OCI-M1 (cell line): ENCODE measurements at places on chromosomes 4 and X.

DNA sequence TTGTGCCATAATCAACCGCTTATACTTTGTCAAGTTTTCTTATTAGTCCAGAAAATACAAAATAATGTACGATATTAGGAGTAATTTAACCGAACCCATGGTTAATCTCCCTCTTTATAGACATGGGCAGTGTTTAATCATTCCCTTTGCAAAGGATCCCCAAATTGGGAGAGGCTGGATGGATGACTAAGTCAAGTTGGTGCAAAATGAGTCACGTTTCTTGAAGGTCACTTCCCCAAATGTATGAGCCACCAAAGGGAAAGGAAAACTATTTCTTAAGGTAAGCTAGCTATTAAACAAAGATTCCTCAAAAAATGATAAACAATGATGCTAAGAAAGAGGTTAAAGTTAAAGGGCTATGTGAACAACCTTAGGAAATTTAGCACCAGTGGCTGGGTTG is 17.5 kb downstream of the MAML3 start:
- peak; percentile 65 for DNase-seq

- no peak for DNase-seq
Observed at GRCh38 chr4:156472624-156473023, 499.0 kb downstream of the PDGFC start.

DNA sequence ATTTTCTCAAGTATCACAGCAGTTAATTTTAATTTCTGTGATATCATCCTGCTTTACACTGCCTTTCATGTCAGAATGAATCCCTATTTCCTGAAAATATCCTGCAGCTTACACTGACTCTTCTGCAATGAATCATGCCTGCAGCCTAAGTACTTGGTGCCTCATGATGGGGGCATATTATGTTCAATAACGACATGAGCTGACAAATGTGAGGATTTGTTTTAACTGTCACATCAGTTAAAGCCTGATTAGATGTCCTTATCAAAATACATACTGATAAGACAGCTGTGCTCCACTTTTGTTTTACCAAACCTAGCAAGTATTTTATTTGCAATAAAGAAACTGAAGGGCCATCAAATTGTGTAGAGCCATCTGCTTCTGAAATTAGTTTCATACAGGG is 359.9 kb upstream of the AGA start:
- DNase-seq = no peak

DNA sequence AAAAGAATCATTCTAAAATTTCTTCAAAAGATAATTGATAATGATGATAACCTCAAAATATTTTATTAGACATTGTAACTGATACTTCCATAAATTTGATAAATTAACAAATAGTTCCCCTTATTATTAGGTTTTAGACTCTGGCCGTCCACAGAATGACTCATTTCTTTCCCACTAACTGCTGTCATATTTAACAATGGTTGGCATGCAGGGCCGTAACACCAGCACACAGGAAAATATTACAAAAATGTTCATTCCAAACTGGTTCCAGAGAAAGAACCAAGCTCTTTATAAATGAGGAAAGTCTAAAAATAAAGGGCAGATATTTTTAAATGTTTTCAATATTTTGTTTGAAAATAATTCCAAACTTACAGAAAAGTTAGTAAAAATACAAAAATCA is 28.2 kb downstream of the WDFY3 start:
- no peak for DNase-seq

DNA sequence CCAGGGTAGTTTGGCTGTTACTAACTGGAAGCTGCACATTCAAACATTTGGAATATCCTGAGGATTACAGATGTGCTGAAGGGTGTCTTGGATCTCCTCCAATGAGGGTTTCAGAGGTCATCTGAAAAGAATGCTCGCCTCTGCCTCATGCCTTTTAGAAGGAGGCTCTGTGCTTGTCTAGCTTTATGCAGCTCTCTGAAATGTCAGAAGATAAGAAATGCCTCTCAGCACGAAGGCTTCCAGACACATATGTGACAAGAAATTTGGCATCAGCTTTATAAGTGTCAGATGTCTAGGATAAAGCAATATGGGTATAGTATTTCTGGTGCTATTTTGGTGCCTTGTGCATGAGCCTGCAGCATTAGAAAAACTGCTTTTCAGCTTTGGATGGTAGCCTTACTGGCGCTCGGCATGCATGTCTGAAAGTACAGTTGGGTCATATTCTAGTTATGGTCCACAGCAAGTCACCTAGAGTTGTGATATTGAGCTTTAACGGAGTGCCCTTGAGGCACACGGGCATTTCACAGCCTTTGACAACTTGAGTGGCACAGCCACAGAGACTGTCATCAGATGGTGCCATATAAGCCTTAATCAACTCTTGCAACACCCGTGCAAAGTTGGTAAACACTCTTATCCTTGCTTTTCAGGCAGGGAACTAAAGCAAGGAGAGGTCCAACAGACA is 70.8 kb upstream of the PGRMC2 start:
- no peak for DNase-seq

GRCh38 chrX:139692506-139692849 is 15.5 kb downstream of the MCF2 start:
- no peak for DNase-seq

DNA sequence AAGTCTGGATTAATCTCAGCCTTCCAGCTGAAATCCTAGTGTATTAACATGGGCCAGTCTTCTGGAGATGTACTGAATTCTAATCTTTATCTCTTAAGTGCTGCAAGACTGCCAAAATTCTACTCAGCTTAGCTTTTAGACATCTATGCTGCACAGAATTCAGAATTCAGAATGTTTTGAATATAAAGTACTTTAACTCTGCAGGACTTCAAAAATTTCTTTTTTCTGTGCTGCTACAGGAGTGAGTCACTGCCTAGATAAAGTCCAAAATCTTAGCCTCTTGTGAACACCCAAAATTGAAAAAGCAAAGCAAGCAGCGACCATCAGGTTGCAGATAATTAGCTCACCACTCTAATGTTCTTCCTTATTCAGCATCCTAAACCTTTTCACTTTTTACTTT is 1092.6 kb upstream of the PCDH10 start:
- no peak for DNase-seq

DNA sequence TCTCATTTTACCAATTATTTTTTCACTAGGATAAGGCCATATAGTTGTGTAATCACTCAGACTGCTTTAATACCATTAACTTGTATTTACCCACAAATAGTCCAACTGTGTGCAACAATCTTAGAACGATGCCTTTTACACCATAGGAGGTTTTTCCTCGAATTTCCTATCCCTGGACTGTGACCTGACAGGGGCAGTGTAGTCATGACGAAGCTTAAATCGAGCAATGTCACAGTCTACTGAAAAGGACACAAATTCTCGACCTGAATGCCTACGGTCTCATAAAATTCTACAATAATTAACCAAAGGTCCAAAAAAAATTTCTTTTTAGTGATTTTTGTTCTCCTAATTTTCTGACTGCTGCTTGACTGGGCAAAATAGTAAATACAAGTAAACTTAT is 208.9 kb downstream of the ADAMTS3 start:
- no peak for DNase-seq

DNA sequence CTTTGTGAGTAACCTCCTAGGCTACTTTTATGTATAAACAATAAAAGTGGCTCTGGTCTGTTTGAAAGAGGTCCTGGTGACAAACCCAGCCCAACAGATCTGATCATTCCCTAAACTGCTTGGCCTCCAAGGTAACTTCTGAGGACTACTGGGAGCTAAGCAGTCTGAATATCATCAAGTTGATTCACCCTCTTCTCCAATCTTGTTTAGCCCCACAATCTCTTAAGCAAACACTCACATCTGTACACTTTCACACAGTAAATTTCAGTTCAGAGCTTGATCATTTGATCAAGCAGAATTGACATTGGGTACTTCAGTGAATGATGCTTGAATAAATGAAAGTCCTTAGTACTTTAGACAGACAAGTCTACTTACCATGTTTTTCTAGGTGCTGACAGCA is 74.7 kb downstream of the HCCS start:
- no peak for DNase-seq

GRCh38 chr4:110663738-110664444 is 41.0 kb upstream of the PITX2 start:
- DNase-seq = no peak

DNA sequence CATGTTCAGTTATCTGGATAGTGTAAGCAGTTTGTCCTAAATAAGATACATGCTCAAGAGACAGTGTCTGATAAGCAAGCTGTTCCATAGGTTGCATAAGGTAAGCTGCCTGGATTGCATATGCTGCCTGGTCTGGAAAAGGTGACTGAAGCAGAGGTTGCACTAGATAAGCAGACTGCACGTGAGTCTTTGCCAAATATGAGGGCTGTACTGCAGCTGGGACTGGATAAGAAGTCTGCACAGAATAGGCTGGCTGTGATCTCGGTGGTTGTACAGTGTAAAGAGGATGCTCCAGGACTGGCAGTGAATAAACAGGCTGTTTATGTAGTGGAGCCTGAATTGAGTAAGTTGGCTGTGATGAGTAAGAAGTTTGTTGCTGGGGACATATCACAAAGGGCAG is 68.9 kb downstream of the WNK3 start:
- DNase-seq = no peak

DNA sequence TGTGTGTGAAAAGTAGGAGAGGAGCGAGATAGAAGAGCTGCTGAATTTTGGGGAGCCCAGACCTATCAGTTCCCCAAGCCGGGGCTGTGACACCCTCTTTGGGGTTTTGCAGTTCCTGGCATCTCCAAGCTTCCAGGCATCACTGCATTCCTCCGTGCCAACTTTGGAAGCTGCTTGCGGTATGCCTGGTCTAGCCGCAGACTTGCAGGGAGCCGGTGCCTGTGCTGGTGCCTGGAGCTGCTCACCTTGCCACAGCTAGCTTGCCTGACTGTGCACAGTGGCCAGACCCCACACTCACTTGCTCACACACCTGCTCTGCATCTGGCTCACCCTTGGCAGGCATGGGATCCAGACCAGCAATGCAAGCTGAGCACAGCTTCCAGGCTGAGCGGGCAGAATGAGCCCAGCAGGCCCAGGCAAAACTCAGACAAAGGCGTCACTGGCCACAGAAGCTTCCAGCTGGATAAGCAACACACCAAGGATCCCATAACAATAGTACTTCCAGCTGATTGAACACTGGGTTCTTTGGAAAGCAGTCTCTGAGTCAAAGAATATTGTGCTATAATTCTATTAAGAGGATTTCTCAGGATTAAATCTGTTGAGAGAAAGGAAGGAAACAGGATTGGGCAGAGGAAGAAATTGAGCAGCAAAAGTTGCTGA is 390.9 kb downstream of the TEX13C start:
- DNase-seq = no peak

GRCh38 chr4:186449954-186450353 is 105.4 kb downstream of the MTNR1A start:
- DNase-seq = peak; percentile 18

GRCh38 chr4:148103597-148104355 is 338.4 kb downstream of the NR3C2 start:
- no peak for DNase-seq

DNA sequence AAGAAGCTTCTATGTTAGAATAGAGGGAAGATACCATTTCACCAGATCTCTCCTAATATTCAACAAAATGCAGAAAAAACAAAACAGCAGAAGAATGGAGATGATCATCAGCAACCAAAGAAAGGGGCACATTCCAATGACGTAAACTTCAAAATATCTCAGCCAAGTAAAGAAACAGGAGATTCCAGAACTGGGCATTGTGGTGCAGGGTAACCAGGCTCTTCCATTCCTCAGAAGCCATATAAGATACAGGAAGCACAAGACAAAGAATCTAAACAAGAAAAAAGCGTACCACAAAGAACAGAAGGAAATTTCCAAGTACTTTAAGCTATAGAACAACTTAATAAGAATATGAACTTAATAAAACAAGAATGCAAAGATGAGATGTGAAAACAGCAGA is 6.9 kb upstream of the ARMCX4 start:
- no peak for DNase-seq

- DNase-seq = no peak
Observed at GRCh38 chrX:154401918-154402621, 3.9 kb downstream of the RPL10 start.

- DNase-seq = no peak
Observed at GRCh38 chr4:86398187-86398586, 38.3 kb upstream of the MAPK10 start.
